Large intestine (tissue), 12 donors: ENCODE measurements at places on chromosomes 7 and 10.

DNA sequence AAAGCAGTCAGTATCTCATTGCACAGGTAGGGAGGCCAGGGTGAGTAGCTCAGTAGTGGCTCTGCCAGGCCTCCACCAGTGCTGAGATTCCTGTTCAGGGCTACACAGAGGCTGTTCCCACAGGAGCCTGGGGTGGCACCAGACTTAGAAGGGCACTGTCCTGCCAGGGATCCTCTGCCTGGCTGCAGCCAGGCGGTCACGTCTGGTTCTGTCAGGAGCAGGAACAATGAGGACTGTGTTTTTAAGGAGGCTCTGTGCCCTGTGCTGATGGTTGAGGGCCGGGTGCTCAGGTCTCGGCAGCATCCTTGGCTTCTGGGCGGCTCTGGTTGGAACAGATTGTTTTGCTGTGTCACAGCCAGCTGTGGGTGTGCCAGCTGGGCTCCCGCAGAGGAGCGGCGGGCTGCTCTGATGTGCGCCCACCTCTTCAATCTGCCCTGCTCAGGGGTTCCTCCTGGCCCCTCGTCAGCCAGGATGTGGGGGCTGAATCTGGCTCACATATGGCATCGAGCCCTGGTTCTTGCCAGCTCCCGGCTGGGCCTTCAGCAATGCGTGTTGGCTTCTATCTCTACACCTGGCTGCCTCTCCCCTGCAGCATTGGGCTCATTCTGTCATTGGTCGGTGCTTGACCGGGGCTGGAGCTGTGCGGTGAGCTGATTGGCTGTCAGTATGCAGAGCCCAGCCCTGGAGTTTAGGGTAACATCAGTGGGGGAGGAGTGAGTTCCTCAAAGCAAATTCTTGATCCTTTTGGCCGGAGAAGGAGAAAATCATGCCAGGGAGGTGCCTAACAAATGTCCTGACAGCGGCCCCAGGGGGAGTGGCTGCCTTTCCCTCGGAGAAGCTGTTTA, 41.2 kb downstream of the TACR2 start:
- no peak for DNase-seq

- no peak for DNase-seq
Observed at GRCh38 chr7:45203936-45204445, 46.4 kb downstream of the RAMP3 start.

GRCh38 chr7:102080019-102080433, 206.6 kb upstream of the SH2B2 start:
- DNase-seq: no peak

- DNase-seq: peak; percentile 61
Observed at GRCh38 chr7:46153951-46154787, 233.1 kb upstream of the IGFBP3 start.

GRCh38 chr10:124285587-124286527, 132.9 kb downstream of the OAT start:
- no peak for DNase-seq

DNA sequence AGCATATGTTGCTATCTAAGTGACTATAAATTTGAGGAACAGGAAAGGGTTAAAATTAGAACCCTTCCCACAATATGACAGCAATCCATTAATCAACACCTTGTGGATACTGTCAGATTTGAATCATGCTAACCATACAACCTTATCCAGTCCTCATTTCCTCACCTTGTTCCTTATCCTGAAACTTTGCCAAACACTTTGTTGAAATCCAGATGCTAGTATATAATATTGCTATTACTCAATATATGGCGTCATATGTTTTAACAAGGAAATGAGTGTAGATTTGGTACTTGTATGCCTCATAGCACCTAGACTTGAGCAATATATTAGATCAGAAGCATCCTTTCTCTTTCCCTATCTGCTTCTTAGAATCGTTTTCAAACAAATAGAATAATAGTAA, 66.3 kb upstream of the SLC25A13 start:
- no peak for DNase-seq

DNA sequence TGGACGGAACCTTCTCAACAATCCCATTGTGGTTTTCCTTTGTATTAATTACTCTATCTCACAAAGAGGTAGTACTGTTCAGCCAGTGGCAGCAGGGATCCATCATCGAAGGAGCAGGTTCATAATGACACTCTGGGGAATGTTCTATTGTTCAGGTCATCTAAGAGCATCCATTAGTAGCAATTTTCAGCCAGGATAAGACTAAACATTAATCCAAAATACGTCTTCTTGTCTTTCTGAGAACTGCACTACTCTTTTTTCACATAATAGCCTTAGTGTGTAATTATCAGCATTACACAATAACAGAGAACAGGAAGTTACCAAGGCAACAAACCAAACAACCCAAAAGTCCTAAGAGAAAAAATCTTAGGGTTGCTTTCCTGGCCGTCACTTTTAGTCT, 259.5 kb upstream of the VWC2 start:
- DNase-seq: peak; percentile 27

- DNase-seq: no peak
Observed at GRCh38 chr7:75738604-75738974, at the start of gene HIP1. Gene HIP1 (minus strand): TSS chr7:75738941. CDS start chr7:75738920, 21 bp downstream.

DNA sequence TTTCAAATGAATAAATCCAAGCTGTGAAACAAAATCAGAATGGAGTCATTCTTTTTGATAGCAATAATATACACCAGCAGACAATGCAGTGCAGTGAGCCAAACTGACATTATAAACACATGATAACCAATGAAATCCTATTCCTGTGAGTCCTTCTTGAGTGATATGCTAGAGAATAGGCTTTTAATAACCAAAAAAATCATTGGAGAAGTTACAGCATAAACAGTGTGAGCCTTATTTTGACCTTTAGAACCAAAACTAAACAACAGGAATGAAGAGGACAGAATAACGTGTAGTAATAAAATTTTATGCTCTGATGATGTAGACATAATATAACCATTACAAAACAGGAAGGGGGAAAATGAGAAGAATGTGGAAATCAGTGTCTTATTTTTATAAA, 8.7 kb downstream of the HUS1 start:
- DNase-seq: no peak

DNA sequence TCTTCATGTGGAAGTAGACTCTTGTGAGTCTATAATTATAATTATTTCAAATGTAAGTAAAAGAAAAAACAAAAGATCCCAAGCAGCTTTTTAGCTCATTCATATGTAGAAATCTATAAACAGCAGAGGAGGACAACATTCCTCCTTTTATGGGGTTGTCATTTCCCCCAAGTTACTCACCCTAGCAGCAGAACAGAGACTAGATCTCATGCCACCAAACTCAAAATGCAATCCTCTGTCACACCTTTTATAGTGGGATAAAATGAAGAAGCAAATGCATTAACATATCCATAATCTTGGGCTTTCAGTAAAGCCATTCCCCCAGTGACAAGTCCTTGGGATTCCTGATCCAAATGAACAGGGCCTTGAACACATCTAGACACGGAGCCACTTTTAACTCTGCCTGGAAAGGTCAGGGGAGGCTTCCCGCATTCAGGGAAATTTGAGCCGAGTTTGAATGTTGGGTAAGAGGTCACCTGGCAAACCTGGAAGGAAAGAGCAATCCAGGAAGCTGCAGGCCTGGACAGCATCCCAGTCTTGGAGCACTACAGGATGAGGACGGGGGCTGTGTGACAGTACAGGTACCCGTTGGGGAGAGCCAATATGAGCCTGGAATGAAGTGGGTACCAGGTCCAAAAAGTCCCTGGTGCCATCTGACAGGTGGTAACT, 76.4 kb downstream of the DOCK4 start:
- no peak for DNase-seq

DNA sequence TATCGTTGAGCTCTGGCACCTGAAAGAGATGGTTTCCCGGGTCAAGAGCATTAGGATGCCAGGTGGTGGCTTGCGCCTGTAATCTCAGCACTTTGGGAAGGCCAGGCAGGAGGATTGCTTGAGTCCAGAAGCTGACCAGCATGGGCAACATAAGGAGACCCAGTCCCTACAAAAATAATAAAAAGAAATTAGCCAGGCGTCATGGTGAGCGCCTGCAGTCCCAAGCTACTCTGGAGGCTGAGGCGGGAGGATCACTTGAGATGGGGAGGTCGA, 6.1 kb upstream of the KCP start:
- no peak for DNase-seq

GRCh38 chr7:99693427-99694200, 13.8 kb upstream of the CYP3A5 start:
- peak; percentile 78 for DNase-seq

- DNase-seq: no peak
Observed at GRCh38 chr7:36395171-36395894, 5.7 kb downstream of the ANLN start.

DNA sequence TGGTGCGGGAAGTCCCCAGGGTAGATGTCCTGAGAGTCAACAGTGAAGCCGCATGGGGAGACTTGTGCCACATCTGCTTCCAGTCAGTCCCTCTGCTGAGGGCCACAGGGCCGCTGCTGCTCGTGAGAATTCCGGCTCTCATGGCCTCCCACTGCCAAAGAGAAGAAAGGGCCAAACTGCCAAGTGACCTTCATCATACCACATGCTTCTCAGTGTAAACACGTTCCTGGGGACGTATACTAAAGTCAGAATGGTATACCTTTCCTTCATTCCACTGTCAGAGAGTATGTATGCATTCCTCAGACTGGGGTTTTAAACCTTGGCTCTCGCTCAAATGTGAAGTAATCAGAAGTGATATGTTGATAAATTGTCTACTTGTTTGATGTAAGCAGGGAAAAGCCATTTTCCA, 52.8 kb upstream of the SEC61G start:
- DNase-seq: no peak

GRCh38 chr7:20211376-20211775, 5.8 kb downstream of the MACC1 start:
- no peak for DNase-seq

- no peak for DNase-seq
Observed at GRCh38 chr10:76192694-76193320, 761.4 kb downstream of the LRMDA start.

GRCh38 chr10:28432210-28432676, 100.7 kb upstream of the WAC start:
- peak; percentile 49 for DNase-seq

DNA sequence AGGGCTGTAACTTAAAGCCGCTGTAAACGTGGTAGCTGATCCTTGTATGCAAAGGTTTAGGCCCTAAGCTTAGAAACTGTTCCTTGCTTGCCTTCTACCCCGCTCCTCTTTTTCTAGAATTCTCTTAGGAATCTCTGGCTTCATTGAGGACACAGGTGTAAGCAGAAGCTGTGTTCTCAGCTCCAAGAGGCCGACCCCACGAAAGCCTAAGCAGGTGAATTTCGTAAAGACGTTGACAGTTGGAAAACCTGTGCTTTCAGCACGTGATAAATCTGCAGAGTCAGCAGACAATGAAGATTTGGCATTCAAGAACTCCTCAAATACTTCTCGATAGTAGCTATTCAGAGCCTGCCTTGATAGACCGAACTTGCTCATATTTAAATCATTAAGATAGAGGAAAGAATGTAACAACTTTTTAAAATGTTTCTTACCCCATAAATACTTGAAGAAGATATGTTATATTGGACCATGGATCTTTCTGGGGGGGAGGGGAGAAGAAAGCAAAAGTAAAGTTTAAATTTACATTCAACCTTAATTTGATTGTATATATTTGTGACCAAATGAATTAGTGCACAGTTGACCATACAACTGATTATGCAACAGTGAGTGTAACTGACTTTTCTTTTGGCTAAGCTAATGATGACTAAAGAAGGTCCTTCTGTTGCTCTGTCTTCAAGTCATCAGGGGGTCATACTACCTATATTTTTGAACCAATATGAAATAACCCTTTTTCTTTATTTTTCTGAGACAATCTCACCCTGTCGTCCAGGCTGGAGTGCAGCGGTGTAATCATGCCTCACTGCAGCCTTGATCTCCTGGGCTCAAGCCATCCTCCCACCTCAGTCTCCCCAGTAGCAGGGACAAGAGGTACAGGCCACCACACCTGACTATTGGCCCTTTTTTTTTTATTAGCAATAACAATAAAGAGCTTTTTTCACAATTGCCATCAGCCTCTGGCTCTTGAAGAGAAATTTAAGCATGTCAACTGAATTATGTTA, 1.2 kb upstream of the GDI2 start:
- no peak for DNase-seq

DNA sequence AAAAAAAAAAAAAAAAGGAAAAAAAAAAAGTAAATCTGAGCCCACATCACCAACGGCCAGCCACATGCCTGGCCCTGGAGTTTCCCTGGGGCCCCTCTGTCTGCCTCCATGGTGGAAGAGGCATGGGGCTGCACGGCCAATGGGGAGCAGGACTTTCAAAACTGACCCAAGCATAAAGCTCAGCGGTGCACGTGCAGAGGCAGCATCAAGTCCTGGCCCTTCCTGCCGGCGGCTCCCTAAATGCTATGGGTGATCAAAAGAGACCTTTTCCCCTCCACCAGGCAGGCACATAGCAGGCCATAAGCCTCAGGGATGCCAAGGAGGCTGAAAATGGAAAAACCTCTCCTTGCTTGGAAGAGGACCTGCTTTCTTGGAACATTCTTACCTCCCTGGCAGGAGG, 94.3 kb downstream of the OAT start:
- no peak for DNase-seq

- no peak for DNase-seq
Observed at GRCh38 chr10:121525251-121526134, 72.8 kb downstream of the FGFR2 start.

DNA sequence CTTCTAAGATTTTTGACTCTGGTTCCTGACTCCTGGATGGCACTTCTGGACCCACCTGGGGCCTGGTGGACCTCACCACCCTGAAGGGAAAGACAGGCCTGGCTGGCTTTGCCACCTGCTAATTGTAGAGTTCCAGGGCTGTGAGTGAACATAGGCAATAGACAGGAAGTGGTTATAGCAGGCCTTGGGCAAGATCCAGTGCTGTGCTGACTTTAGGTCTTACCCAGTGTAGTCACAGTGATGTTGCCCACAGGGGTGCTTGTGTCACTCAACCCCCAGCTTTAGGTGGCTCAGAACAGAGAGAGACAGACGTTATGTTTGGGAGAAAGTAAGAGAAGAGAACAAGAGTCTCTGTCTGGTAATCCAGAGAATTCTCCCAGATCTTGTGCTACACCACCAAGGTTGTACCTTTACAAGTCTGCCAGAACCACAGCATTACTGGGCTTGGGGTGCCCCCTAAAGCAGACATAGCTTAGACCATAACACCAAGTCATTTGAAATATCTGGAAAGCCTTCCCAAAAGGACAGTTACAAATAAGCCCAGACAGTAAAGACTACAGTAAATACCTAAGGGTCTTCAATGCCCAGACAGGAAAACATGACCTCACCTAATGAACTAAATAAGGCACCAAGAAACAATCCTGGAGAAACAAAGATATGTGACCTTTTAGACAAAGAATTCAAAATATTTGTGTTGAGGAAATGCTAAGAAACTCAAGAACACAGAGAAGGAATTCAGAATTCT, 303.4 kb downstream of the PCLO start:
- no peak for DNase-seq
